ENCODE measurements at places on chromosomes 7 and 10. TPM values are rescaled to one million over a fixed set of nuclear protein-coding genes. Genes with fewer than 3 reads are reported as not detected.

Gene OR6B1
- total RNA-seq, result not detected

Gene FRMD4A
- total RNA-seq, result 34.8 TPM

Gene ELMO1
- not detected for total RNA-seq

Gene WEE2
- total RNA-seq, result not detected

Gene SGPL1
- total RNA-seq, result 21.5 TPM

Gene GSDME
- total RNA-seq, result 42.6 TPM

Gene RAB11FIP2
- 13.2 TPM for total RNA-seq

Gene ECHS1
- 130 TPM for total RNA-seq

Gene WDR86
- not detected for total RNA-seq

Gene GLCCI1
- total RNA-seq, result 4.2 TPM

DNA sequence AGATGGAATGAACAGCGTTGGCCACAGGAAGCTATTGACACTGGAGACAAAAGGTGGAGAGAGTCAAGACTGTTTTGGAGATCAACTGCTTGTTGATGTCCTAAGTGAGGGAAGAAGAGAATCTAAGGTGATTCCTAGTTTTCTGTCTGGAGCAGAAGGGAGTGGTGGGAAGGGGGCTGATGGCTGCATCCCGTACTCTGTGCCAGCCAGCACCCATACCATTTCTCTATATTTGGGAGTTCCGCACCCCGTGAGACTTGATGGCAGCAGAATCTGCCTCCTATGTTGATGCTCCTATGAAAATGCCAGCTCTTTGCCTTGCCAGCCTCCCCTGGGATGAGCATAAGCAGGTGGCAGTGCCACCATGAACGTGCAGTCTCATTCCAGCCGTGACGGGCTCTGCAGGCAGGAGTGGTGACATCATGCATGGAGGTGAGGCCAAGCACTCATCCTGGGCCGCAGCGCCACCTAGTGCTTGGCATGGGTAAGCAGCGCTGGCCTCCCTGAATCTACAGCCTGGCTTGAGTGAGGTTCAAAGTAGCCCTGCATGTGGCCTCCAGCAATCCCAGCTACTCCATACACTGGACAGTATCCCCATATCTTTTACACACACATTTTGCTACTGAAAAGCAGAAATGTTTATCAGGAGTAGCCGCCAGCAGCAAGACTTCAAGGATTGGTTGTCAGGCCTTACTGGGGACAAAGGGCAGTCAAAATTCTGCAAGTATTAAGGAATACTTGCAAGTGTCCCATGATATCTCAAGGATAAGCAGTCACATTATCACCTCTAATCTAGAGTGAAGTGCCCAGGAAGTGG, 43.0 kb downstream of the PODXL start:
- DNase-seq, result peak; percentile 84

- DNase-seq, result no peak
These were observed 155.3 kb downstream of the SFMBT2 start for GRCh38 chr10:7255517-7255916.

GRCh38 chr7:80584778-80585177, 53.7 kb upstream of the CD36 start:
- DNase-seq, result peak; percentile 78

DNA sequence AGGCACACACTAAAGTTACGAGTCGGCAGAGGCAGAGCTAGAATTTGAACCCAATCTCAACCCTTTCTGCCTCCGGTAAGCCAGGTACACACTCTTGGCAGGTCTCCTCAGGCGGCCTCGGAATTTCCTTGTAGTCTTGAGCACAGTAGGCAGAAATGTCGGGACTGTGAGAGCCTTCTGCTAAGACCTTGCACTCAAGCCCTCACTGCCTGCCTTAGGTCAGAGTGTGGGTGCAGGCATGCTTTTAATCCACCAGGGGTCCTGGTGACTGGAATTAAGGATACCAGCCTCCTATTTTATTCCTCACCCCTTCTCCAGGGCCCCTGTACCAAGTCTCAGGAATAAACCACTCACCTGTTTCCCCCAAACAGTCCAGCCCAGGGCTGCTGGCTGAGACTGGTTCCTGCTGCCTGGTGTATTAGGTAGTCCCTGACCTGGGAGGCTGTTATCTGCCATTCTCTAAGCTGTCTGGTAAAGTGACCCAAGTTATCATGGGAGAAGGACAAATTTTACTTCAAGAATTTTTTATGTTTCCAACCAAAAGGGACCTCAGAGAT, 855 bp downstream of the ATP6V1F start:
- peak; percentile 89 for DNase-seq

GRCh38 chr7:22591271-22591670, 91.3 kb upstream of the STEAP1B start:
- no peak for DNase-seq

GRCh38 chr10:124996127-124996853, 54.4 kb downstream of the ZRANB1 start:
- DNase-seq, result no peak

- DNase-seq, result no peak
These were observed 117.4 kb downstream of the RAB18 start for GRCh38 chr10:27621461-27621860.
